ENCODE measurements at places on chromosomes 4 and X.

DNA sequence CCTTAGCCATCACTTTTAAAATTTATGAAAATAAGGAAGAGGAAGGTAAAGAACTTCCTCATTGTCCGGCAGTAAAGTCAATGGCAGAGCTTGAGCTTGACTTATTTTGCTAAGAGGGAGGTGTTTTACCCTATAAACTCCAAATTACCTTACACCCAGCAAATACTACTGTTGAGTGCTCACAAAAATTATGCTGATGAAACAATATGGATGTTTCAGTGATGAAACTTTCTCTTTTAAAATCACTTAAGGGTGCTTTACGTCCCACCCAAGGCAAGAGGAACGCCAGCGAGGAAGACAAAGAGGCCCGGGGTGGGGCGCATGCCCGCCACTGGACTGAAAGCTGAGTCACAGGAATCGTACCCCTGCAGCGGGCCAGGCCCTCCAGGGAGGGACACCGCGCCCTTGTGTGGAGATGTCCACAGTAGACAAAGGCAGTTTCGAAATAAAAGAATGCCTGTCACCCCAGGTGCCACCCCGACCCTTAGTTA, 560 bp upstream of the TMSB4X start:
- no peak for DNase-seq

DNA sequence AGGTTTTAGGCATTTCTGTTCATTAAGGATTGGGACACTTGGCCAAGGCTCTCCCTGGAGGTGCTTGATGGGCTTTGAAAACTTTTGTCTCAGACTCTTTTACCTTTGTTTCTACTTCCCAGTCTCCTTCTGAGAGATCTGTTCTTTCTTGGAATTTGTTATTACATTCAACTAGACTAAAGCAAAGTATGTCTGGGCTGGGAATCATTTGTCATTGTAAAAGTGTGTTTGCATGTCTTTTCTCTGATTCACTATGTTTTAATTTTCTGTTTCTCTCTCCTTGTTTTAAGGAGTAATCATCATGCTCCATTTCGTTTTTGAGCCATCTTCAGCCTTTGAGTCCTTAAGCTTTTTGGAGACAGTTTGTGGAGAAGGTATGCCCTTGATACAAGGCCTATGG, 12.2 kb upstream of the PGRMC2 start:
- no peak for DNase-seq

DNA sequence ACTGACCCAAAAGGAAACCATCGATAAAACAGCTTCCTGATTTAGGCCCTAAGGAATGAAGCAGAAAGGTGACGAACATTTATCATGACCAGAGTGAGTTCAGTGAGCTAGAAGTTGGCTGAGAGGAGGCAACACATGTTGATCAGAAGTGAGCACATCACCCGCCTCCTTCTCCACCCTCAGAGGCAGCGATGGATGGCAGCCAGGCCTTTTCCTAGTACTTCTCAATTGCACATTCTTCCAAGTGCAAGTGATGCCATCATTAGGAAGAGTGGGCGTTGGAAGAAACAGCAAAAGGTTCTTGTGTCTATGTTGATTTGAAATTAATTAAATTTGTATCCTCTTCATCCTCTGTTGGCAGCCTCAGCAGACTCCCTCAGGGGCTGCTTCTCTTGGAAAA, 51.7 kb downstream of the TMEM154 start:
- no peak for DNase-seq

- no peak for DNase-seq
Measured at GRCh38 chrX:68431836-68432235, 1.5 kb downstream of the OPHN1 start.

- no peak for DNase-seq
Measured at GRCh38 chrX:1433646-1434357, 18.9 kb downstream of the ASMTL start.

- DNase-seq = no peak
Measured at GRCh38 chr4:152974468-152975379, 38.6 kb downstream of the FHDC1 start.

DNA sequence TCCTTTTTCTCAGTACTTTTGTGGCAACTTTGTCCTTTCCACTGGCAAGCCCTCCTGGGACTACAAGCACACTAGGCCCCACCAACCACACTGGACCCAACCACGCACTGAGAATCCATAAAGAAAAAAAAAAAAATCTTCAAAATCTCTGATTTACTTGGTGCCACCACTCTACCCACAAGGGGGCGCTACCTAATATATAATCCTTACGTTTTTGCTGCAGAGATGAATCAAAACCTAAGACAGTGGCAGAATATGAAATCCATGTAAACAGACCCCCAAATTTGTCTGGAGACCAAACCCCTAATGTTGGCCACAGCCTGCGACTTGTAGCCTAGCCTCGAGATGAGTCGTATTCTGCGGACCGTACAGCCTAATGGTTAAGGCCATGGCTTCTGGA, 63.5 kb upstream of the ARHGAP36 start:
- no peak for DNase-seq

DNA sequence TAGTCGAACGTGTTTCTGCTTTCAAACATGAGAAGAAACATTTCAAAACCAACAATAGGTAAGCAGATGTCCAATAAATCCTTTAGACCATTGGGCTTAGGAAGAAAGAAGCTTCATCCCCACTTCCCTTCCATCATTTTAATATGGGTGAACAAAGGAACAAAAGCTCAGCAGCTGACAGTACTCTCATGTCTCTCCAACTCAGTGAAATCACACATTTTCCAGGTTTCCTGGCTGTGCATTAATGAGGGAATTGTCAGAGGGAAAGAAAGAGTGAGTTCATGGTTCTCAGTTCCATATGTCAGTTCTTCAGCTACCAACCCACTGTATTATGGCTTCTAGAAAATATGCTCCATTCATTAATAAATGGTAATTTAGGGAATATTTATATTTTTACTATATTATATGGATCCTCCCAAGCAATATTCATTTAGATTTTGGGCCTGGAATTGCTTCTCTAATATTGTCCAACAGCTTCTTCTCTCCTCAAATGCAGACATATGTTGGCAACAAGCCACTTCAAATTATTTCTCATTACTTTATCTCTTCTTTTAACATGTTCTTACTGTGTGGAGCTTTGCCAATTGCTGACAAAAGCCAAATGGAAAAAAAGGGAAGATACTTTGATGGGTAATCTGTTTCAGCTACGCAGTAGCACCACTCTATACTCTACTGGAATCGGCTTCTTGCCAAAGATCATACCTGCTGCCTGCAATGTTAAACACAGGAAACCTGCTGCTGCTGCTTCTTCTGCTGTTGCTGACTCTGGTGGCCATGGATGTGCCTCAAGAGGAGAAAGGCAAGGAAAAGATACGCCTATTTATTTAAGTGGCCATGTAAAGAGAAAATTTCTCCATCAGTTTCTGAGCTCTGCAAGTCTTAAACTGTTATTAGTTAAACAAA, 1757.6 kb downstream of the ARAP2 start:
- DNase-seq = no peak

GRCh38 chr4:95898226-95898625, 58.3 kb downstream of the PDHA2 start:
- no peak for DNase-seq

DNA sequence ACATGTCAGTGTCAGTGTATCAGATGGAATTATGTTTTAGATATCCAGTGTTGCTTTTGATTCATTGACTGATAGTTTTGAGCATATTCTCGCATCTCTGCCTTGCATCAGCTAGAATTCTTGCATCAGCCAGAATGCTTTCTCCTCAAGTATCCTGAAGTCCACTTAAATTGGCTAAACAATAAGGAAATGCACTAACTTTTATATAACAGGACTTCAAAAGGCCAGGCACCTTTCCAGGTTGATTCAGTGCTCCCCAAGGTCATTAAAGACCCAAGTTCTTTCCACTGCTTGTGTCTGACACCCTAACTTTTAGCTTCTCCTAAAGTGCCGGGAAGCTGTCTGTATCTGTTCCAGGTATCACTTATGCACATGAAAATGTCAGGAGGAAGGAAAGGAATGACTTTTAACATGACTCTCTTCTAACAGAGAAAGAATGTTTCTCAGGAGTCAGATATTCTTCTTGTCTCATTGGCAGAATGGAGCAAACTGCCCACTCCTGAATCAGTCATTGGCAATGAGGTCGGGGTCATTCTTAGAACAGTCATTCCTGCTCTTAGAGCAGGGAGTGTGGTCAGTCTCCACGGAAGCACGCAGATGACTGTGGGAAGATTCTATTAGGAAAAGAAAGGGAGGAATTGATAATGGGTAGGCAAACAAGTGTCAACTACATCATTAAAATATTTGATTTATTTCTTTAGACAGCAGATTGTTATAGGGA, 92.9 kb upstream of the TLL1 start:
- DNase-seq = no peak

GRCh38 chrX:56462389-56462788, 101.0 kb upstream of the UBQLN2 start:
- no peak for DNase-seq

DNA sequence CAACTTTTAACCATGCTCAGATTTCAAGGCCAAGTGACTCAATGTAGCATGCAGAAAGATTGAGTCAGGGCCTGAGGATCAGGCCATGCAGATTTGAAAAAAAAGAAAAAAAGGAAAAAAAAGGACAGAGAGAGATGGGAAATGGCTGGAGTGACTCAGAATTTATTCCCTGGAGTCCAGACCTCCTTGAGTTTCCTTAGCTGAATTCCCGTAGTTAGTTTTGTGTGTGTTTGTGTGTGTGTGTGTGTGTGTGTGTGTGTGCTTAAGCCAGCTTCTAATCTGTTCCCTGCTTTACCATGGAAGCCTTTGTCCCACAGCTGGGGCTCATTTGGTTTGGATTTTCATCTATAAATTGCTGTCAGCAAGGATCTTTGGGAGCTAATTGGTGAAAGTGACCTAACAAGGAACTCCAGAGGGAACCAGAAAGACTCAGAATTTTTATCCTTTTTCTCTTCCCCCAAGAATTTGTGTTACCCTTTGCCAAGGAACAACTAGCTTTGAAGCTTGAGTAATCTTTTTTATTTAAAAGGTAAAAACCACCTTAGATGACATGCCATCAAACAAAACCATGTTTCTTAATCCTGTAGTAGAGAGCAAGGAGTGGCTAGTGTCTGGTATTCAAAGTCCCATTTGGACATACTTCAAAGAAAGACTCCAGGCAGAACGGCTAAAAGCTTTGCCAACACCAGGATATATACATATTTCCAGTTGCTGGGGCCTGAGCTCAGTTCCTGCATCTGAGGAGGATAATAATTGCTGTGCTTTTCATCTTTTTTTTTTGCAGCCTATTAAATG, 109.0 kb upstream of the DDIT4L start:
- no peak for DNase-seq

GRCh38 chr4:79625361-79625760, 217.3 kb upstream of the GK2 start:
- no peak for DNase-seq

DNA sequence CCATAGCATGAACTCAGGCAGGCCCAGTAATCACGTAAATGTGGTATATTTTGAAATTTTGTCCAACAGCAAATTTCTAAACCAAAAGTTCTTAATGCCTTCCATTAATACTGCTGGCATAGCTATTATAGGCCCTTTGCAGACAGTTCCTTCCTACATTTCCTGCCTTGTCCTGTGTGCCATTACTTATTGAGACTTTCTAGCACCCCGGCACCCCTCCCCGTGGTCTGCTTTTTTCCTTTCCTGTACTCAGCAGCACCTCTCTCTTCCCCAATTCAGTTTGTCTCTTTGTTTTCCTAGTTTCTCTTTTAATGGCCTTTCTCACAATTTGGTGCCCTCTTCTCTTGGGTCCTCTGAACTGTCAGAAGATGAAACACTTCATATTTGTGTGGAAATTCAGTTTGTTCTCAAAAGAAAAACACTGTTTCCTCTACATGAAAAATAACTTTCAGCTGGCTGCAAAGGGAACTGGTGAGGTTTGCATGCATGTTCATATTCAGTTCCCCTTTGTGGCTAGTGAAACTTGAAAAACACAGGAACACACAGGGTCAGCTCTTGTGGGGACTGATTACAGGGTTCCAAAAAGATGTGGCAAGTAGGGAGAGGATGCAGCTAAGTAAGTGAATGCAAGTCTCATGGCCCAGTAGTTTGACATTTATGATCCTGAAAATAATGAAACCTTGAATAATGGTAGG, 17.1 kb downstream of the GPR34 start:
- DNase-seq = no peak

DNA sequence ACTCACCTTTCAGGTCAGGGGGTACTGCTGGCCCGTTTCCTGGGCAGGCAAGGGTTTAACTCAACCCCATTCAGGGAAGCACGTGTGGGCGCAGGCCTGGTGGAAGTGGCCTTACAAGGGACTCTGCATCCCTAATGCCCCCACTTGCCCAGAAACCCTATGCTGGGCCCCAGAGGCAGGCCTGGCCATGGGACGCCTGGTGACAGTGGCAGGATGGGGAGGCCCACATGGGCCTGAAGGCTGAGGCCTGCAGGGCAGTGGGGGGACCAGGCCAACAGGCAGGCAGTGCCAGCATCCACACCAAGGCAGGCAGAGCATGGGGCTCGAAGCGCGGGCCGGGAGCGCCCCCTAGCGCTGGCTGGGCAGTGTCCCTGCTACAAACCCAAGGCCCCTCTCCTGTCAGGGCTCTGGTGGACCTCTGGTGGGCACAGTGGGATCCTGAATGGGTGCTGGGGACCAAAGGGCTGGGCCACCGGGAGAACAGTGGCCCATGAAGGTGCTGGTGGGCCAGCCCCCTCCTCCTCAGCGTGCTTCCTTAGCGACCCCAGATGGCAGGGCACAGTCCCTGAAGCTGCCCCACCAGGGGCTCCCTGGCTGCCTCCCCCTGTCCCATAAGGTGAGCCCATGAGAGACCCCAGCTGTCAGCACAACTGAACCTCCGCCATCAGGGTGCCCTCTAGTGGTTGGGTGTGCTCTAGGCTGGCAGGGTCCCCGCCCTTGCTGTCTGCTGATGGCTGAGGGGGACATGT, 16.8 kb downstream of the FGFR3 start:
- peak; percentile 67 for DNase-seq

GRCh38 chrX:139213241-139213709, 317.3 kb upstream of the F9 start:
- no peak for DNase-seq

DNA sequence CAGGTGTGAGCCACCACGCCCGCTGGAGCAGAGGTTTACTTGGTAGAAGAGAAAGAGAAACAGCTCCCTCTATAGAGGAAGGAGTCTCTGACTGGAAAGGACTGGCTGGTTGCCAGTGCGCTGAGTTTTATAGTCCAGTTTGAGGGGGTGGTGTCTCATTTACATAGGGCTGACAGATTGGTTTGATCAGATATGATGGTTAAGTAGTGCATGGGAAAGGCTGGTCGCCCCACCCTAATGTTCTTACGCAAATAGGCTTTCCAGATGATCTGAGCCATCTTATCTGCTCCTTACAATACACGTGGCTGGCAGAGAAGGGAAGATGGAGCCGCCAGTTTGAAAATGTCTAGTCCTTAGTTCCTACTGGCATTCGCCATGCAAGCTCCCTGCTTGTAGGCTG, 439.5 kb downstream of the NAF1 start:
- DNase-seq = no peak

GRCh38 chrX:56253832-56254703, 21.9 kb downstream of the KLF8 start:
- DNase-seq = no peak

- no peak for DNase-seq
Measured at GRCh38 chr4:19193274-19193981, 1058.3 kb upstream of the SLIT2 start.

- no peak for DNase-seq
Measured at GRCh38 chrX:3024176-3024575, 17.1 kb upstream of the ARSF start.
